ENCODE measurements at places on chromosomes 3 and 15.

- DNase-seq, result no peak
These were observed 87.3 kb upstream of the POU1F1 start for GRCh38 chr3:87363721-87364120.

DNA sequence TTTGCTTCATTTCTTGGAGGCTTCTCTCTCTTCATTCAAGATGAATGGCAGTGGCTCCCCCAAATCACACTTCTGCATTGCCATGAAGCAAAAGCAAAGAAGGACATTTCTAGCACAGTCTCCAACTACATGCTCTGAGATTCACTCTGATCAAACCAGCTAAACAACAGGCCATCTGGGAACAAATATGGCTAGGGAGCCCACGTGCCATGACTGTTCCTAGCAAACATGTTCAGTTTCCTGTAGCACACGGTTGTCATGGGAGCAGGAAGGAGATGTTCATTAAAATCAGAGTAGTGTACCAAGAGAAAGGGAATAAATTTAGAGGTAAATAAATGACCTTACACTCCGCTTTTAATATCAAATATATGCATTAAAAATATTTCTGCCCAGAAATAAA, 327.3 kb downstream of the GBE1 start:
- no peak for DNase-seq

DNA sequence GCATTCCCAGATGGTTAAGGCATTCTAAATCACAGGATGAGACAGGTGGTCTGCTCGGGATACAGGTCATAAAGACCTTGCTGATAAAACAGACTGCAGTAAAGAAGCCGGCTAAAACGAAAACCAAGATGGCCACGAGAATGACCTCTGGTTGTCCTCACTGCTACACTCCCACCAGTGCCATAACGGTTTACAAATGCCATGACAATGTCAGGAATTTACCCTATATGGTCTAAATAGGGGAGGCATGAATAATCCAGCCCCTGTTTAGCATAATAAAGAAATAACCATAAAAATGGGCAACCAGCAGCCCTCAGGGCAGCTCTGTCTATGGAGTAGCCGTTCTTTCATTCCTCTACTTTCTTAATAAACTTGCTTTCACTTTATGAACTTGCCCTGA, 151.1 kb downstream of the ZNF385D start:
- no peak for DNase-seq

DNA sequence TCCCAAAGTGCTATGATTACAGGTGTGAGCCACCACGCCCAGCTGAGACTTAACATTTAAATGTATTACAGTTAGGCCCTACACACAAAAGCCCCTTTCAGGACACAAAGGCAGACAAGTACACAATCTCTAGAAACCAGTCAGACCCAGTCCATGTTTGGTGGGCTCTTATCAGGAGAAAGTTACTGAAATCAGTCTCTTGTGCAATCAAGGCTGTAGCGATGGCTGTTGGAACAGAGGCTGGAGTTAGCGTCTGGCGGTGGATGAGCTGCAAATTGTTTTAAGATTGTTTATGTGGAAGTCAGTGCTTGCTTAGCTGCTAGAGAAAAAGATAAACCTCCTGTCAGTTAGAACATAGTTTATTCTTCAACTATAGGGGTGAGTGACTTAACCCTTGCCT, 89.5 kb upstream of the SNRPN start:
- DNase-seq, result no peak

DNA sequence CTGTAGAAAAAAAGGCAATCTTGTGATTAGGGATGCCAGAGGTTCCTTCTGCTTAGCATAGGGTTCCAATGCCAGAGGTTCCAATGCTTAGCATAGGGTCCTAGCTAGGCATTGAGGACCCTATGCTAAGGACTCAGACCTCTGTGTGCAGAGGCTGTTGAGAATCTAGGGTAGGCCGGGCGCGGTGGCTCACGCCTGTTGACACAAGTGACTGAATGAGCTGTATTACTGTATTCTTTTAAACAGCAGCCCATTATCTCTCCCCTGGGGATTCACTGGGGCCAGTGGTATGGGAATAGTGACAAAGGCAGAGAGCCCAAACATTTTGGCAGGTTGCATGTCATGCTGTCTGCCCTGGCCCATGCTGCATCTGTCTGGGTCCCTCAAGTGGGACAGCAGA, 16.2 kb downstream of the PAK6 start:
- DNase-seq, result peak; percentile 39

- DNase-seq, result peak; percentile 60
These were observed 203.5 kb downstream of the RSRC1 start for GRCh38 chr3:158313338-158313927.

- DNase-seq, result no peak
These were observed 470.2 kb downstream of the MAGI1 start for GRCh38 chr3:65568497-65568896.

DNA sequence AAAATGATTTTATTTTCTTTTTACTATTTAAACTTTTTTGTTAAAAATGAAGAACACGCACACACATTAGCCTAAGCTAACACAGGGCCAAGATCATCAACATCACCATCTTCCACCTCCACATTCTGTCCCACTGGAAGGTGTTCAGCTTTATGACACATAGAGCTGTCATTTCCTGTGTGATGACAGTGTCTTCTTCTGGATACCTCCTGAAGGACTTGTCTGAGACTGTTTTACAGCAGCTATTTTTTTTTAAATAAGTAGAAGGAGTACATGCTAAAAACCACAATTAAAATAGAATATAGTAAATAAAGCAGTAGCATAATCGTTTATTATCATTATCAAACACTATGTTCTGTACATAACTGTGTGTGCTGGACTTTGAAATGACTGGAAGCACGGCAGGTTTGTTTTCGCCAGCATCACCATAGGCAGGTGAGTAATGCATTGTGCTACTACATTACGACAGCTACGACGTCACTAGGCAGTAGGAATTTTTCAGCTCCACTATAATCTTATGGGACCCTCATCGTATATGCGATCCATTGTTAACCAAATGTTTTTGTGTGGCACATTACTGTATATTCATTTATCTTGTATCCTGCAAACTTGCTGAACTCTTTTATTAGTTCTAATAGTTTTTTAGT, 72.8 kb downstream of the KLF15 start:
- no peak for DNase-seq

DNA sequence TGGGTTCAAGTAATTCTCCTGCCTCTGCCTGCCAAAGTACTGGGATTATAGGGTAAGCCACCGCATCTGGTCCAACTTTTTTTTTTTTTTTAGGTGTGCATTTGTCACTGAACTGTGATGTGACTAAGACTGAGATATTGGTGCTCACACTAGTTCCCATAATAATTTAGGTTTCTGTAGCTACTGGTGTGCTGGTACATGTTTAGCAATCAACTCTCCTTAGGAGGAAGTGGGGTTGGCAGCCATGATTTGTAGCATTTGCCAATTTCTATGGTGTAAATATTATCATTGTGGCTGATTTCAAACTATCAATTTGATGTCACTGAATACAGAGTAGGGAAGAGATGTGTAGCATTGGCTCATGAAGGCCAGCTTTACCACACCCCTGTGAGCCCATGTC, 372.7 kb downstream of the EDEM1 start:
- DNase-seq, result no peak

DNA sequence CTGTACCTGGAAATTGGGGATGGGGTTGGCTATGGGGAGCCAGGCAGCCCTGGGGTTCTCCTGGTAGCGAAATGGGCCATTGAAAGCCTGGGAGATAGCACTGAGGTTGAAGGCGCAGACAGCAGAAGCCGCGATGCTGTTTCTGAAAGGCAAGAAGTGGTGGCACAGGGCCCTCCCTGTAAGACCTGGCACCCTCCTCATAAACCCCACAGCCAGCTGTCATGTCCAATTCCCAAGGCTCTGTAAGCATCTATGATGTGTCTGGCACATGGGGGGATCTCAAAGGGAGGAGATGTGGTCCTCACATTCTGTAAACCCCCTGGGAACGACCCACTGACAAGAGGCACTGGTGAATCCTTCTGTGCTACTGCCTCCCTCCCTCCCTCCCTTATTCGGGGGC, 104.0 kb downstream of the SEMA5B start:
- no peak for DNase-seq

DNA sequence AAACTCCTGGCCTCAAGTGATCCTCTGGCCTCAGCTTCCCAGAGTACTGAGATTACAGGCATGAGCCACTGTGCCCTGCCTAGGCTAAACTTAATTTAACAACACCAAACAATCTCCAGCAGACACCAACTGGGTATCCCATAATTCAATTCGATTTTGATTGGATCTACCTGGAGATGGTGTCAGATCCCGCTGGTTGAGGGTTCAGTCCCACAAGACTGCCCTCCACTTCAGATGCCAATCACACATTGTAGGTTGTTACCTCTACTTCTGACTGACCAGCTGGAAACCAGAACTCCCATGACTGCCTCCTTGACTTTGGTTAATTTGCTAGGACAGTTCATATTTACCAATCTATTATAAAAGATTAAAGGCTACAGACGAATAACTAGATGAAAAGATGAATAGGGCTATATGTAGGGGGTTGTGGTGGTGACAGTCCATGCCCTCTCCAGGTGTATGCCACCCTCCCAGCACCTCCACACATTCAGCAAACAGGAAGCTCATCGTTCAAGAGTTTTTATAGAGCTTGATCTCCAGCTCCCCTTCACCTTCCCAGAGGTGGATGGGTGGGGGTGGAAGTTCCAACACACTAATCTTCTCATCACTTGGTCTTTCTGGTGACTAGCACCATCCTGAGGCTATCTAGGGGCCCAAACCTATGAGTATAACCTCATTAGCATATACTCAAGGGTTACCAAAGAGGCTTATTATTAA, 9.3 kb downstream of the B2M start:
- no peak for DNase-seq

DNA sequence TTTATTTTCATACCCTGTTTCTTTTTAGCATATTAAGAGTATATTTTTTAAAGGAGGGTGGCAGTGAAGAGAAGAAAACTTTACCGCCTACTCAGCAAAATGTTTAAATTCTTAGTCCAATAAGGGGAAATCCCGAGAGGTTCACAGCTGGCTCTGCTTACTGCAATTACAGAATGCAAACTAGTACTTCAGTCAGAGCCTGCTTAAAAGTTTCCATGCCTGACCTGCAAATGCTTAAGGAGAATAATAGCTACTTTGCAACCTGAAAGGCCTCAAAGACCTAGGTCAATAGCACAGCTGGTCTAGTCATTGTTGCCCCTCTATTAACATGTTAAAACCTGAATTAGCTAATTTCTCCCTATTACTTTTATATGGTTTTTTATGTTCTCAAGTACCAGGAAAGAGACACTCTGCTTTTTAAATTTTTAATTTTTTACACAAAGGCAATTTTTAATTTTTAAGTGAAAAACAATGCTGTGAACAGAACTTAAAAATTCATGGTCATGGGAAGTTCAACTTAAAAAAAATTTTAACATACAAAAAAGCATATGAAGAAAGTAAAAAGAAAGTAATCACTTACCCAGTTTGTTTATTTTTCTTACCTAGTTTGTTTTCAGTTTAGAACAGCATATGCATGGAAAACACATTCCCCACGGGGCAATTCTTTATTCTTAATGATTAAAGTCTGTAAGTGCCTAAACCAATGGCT, 79.2 kb downstream of the P3H2 start:
- no peak for DNase-seq

GRCh38 chr3:54698054-54698453, 229.8 kb downstream of the LRTM1 start:
- no peak for DNase-seq

GRCh38 chr15:58419803-58420524, 11.8 kb upstream of the LIPC start:
- DNase-seq, result no peak

DNA sequence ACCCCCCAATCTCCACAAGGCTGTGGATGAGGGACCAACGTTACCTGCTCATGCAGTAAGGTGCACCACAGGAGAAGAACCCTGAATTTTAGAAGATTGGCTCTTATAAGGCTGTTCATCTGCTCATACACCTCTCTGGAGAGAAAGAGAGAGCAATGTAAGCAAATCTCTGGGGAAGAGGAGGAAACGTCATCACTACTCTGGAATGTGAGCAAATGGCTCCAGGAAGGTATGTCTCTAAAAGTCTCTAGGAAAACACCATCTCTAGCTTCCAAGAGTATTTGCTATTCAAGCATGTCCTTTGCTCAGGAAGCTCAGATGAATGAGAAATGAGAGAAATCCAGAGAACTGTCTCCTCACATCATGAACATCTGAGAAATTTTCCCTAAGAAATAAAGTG, 235.4 kb downstream of the TBL1XR1 start:
- no peak for DNase-seq

Data from NCI-H2081 (cell line).